ENCODE measurements at places on chromosomes 2 and 18. TPM values are rescaled to one million over a fixed set of nuclear protein-coding genes. Genes with fewer than 3 reads are reported as not detected.

- peak within 1 kb of the TSS; percentile 55 for H3K4me3 ChIP-seq
- no peaks in the 10 kb centered on the region for H3K36me3 ChIP-seq
- no peak within 1 kb of the TSS for H3K27ac ChIP-seq
- peaks cover 47% of the 10 kb centered on the region for H3K4me1 ChIP-seq
- peak; percentile 76 for DNase-seq
These were observed at the start of gene HOXD1 for GRCh38 chr2:176187899-176188773. Gene HOXD1, plus strand, starts transcription at chr2:176188668. Its CDS starts 134 bp downstream, at chr2:176188802.

VWC2L gene
- not detected for total RNA-seq

- H3K27ac ChIP-seq: no peak overlapping the region
- no peaks in the 10 kb centered on the region for H3K27me3 ChIP-seq
- H3K36me3 ChIP-seq: peaks cover 3% of the 10 kb centered on the region
These were observed 311.6 kb upstream of the NRP2 start for GRCh38 chr2:205370726-205371125.

GRCh38 chr2:15986068-15986560, 45.8 kb downstream of the MYCN start:
- H3K36me3 ChIP-seq: no peaks in the 10 kb centered on the region
- H3K27me3 ChIP-seq: no peaks in the 10 kb centered on the region
- H3K27ac ChIP-seq: no peak overlapping the region

DNA sequence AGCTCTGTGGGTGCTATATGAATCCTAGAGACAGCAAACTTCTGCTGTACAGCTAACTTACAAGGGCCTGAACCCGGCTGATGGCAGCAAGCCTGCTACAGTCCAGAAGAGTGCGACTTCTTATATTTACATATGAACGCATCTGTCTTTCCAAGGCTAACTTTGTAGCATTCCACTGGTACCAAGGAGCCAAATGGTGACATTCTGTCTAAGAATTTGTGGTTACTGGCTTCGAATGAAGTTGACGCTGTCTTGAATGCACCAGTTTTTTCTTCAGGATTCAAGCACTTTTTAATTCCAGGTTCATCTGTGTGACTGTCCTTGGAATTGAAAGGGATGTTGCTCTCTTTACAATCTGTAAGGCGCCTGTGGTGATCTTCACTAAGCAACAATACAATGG, 42.4 kb downstream of the THUMPD2 start:
- peak overlapping the region; percentile 7 for H3K27ac ChIP-seq
- H3K27me3 ChIP-seq: no peaks in the 10 kb centered on the region
- no peak overlapping the region for H3K4me3 ChIP-seq

C2orf81 gene
- 4.6 TPM for total RNA-seq

DNA sequence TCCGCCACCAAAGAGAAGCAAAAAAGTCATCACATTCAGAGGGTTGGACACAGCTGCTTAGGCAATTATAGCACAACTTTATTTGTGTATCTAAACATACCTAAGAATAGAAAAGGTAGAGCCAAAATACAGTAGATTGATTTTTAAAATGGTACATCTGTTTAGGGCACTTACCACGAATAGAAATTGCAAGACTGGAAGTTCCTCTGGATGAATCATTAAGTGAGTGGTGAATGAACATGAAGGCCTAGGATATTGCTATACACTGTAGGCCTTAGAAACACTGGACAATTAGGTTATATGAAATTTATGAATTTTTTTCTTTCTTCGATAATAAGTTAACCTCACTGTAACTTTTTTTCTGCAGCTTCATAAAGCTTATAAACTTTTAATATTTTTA, 687.0 kb downstream of the BCL11A start:
- no peaks in the 10 kb centered on the region for H3K36me3 ChIP-seq
- H3K4me1 ChIP-seq: no peaks in the 10 kb centered on the region
- H3K27ac ChIP-seq: no peak overlapping the region
- DNase-seq: no peak
- H3K4me3 ChIP-seq: no peak overlapping the region

UPP2 gene
- not detected for total RNA-seq

- peak; percentile 75 for DNase-seq
- peak overlapping the region; percentile 82 for H3K4me3 ChIP-seq
- peaks cover 10% of the 10 kb centered on the region for H3K4me1 ChIP-seq
- no peaks in the 10 kb centered on the region for H3K36me3 ChIP-seq
These were observed 997 bp downstream of the BOK start for GRCh38 chr2:241559323-241560161.

ORC4 gene
- total RNA-seq: 174 TPM

LDLRAD4 gene
- total RNA-seq: 1.9 TPM

DPYSL5 gene
- total RNA-seq: 10.3 TPM

RRM2 gene
- total RNA-seq: 118 TPM

ITGAV gene
- total RNA-seq: 56.5 TPM

SERPINB3 gene
- not detected for total RNA-seq

DNA sequence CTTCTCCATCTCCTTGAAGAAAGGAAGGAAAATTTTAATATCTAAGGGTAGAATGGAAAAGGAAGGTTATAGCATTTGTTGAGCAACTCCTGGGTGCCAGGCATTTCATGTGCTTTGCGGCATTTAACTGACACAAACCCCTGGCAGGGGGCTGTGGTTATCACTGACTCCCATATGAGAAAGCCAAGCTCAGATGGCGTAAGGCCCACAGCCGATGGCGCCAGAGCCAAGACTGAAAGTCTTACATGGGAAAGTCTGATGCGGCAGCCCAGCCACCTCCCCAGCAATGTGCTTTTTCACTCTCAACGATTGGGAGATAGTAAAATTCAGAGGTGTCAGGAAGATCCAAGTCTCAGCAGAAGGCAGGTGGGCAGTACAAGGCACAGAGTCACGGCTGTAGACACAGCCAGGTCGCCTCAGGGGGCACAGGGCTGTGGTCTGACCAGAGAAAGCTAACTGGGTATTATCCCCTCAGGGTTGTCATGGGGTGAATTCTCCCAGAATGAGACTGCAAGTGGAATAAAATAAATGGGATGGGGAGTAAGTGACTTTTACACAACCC, 324.2 kb upstream of the NCKAP5 start:
- no peak for DNase-seq
- H3K4me3 ChIP-seq: no peak overlapping the region
- no peaks in the 10 kb centered on the region for H3K36me3 ChIP-seq
- no peaks in the 10 kb centered on the region for H3K27me3 ChIP-seq
- H3K27ac ChIP-seq: no peak overlapping the region
- H3K4me1 ChIP-seq: no peaks in the 10 kb centered on the region

DNA sequence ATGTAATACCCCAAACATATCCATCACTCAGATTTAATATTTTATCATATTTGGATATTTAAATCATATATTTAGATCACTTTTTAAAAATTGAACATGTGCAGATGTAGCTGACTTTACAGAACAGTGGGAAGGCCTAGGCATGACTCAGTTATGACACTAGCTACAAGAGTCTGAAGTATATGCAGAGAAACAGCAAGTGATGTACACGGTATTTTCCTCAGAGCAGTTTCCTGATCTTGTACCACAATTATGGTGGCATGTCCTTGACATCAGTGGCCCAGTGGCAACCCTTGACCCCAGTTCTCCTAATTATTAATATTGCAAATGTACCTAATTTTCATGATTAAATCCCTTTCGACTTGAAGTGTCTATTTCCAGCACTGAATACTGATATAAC, 28.2 kb downstream of the CDKL4 start:
- peaks cover 8% of the 10 kb centered on the region for H3K4me1 ChIP-seq
- no peak overlapping the region for H3K4me3 ChIP-seq
- H3K27ac ChIP-seq: no peak overlapping the region
- no peaks in the 10 kb centered on the region for H3K27me3 ChIP-seq
- no peaks in the 10 kb centered on the region for H3K36me3 ChIP-seq
- DNase-seq: no peak

RBKS gene
- total RNA-seq: 0.54 TPM

KCNJ13 gene
- not detected for total RNA-seq

DNA sequence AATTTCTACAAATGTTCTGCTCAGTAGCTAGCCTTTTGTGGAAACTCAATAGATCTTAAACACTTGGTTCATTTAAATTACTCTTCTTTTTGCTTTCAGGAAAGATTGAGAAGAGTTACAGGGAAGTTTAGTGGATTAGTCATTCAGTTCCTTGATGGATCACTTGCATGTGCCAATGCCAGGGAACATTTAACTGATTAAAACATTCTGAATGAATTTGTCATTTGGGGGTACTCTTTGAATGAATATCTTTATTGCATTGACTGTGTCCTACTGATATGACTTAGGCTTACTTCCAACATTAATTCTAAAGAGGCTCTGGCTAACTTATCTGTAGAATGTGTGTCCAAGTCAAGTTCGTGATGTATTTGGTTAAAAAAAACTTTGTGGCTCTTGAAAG, 199.8 kb downstream of the PLCL1 start:
- H3K27me3 ChIP-seq: no peaks in the 10 kb centered on the region
- no peaks in the 10 kb centered on the region for H3K36me3 ChIP-seq

DNA sequence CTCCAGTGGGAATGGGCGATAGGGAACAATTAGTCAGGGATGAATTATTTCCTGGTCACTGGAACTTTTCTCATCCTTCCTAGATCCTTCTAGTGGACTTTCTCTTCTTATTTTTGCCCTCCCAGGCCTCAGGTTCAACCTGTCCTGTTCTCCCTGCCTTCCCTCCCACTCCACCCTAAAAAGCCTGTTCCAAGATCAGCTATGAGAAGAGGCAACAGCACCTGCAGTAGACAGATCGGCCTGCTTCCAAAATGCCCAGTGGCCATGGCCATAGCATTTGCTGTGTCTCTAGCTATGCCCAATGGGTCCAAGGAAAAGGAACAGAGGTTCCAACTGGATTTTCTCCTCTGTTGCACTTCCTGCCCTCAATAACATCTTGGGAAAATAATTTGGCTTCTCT, 16.5 kb upstream of the KCNF1 start:
- H3K27me3 ChIP-seq: no peaks in the 10 kb centered on the region
- no peak overlapping the region for H3K4me3 ChIP-seq
- H3K4me1 ChIP-seq: peaks cover 4% of the 10 kb centered on the region
- no peaks in the 10 kb centered on the region for H3K36me3 ChIP-seq
- no peak overlapping the region for H3K27ac ChIP-seq
- no peak for DNase-seq

DNA sequence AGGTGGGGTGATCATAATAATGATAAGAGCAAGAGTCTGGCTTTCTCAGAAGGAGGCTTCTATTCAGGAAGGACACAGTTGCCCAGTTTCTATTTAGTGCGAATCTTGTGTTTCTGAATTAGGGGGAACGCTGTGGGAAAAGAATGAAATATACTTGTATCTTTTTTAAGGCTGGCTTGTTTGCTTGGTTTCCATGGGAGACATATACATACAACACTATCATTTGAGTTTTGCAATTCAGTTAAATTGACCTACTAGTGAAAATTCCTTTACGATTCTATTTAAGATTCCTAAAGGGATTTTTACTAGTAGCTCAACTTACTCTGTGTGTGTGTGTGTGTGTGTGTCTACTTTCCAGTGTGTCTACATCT, 24.7 kb upstream of the ANKRD62 start:
- H3K4me3 ChIP-seq: no peak overlapping the region
- no peaks in the 10 kb centered on the region for H3K27me3 ChIP-seq
- H3K36me3 ChIP-seq: no peaks in the 10 kb centered on the region
- no peak overlapping the region for H3K27ac ChIP-seq
- DNase-seq: no peak
- no peaks in the 10 kb centered on the region for H3K4me1 ChIP-seq

DNA sequence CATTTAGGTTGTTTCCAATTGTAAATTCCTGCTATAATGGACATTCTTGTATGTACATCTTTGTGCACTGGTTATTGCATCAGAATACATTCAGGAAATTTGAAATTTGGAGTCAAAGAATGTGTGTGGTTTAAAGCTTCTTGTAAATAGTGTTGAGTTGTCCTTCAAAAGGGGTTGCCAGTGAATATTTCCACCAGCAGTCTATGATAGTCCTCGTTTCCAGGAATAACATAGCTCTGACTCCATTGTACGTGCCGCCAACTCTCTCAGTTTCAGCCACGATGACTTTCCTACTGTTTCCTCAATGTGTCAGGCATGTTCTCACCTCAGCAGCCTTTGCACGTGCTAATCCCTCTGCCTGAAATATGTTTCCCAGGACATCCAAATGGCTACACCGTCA, 10.9 kb upstream of the HS6ST1 start:
- DNase-seq: no peak
- no peaks in the 10 kb centered on the region for H3K4me1 ChIP-seq
- 0 out of 2 replicates have a peak, but pooled peaks cover 7% of the 10 kb centered on the region for H3K36me3 ChIP-seq
- no peaks in the 10 kb centered on the region for H3K27me3 ChIP-seq

- no peaks in the 10 kb centered on the region for H3K36me3 ChIP-seq
- no peaks in the 10 kb centered on the region for H3K27me3 ChIP-seq
- H3K4me3 ChIP-seq: no peak overlapping the region
- no peak for DNase-seq
These were observed 332.4 kb upstream of the MYT1L start for GRCh38 chr2:2663401-2664036.

TLX2 gene
- 0.21 TPM for total RNA-seq

GRCh38 chr2:199851883-199852282, 891 bp upstream of the FTCDNL1 start:
- peaks cover 8% of the 10 kb centered on the region for H3K27me3 ChIP-seq
- H3K36me3 ChIP-seq: no peaks in the 10 kb centered on the region
- no peak overlapping the region for H3K27ac ChIP-seq

DNA sequence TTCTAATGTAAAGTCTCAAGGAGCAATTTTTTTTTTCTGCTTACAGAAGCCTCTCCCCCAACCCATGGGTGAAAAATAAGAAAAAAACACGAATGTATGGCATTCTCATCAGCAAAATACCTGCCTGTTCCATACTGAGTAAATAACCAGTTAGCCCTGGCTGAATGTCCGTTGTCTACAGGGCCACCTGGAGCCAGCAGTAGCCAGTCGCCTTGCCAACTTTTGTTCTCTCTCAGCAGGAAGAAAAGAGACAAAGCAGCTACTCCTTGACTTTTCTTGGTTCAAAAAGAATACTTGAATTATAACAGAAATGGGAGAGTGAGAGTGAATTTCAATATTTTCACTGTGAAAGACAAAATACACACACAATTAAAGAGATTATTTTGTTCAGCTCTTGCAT, 532.9 kb upstream of the CRIM1 start:
- peak; percentile 75 for DNase-seq
- no peaks in the 10 kb centered on the region for H3K27me3 ChIP-seq
- no peak overlapping the region for H3K4me3 ChIP-seq

MAL gene
- total RNA-seq: 2.6 TPM

DNA sequence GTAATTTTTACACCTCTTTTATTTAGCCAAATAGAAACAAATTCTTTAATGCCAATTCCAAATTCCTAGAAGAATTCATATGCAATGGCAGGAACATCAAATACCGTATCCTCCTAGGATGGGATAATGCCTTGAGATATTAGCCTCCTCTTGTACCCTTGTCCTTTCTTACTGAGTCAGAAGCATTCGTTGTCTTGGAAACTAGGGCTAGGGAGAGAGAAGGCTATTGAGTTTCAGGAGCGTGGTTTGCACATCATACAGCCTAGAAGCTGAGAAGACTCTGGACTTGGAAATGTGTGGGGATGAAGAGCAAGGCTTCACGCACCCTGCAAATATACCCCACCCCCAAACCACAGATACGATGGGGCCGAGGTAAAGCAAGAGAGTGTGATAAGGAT, 300.7 kb downstream of the SP3 start:
- H3K27me3 ChIP-seq: no peaks in the 10 kb centered on the region
- H3K36me3 ChIP-seq: no peaks in the 10 kb centered on the region
- no peak for DNase-seq
- H3K4me3 ChIP-seq: no peak overlapping the region
- H3K27ac ChIP-seq: no peak overlapping the region
- peaks cover 8% of the 10 kb centered on the region for H3K4me1 ChIP-seq

LIMS4 gene
- total RNA-seq: not detected
